ENCODE measurements at places on chromosomes 5 and 9.

GRCh38 chr5:23684103-23684502 lies 176.7 kb downstream of the PRDM9 start:
- DNase-seq: no peak
- no peaks in the 10 kb centered on the region for H3K4me1 ChIP-seq
- no peak overlapping the region for H3K27ac ChIP-seq

GRCh38 chr5:116532762-116533525 lies 41.7 kb downstream of the SEMA6A start:
- DNase-seq: no peak
- H3K4me1 ChIP-seq: no peaks in the 10 kb centered on the region
- no peaks in the 10 kb centered on the region for H3K27me3 ChIP-seq

- H3K4me3 ChIP-seq: no peak overlapping the region
- peak overlapping the region; percentile 48 for H3K27ac ChIP-seq
- no peak for DNase-seq
- H3K4me1 ChIP-seq: peaks cover 19% of the 10 kb centered on the region
Observed at GRCh38 chr5:39076101-39076756, 2.0 kb upstream of the RICTOR start.

- no peak overlapping the region for H3K27ac ChIP-seq
- H3K36me3 ChIP-seq: no peaks in the 10 kb centered on the region
- H3K4me1 ChIP-seq: no peaks in the 10 kb centered on the region
- no peak for DNase-seq
- H3K4me3 ChIP-seq: no peak overlapping the region
Observed at GRCh38 chr9:73011956-73012355, 59.1 kb upstream of the ALDH1A1 start.

DNA sequence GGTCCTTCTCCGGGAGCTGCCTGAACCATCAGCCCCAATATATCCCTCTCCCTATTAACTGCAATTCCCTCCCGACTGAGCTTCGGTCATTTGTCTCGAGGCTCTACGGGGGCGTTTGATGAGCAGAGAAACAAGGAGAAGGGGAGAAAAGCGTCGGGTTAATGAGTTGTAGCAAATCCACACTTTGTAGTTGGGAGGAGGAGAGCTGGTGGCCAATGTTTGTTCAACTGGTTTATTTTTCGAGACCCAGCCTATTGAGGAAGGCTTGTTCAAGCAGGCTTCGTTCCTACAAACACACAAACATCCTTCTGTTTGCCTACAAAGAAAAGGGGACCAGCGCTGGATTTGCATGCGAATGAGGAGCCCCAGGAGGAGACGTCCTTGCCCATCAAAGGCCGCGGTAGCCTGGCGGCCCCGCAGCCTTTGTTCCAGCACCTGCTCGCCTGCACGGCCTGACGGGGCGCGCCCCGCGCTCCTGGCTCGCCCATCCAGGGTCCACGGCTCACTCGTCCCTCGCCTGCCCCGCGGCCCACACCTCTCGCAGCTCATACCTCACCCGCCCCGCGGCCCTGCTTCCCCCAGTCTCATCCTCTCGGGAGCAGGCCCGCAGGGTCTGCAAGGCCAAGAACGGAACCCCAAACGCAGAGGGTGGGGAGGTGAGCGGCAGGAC lies 4.6 kb downstream of the FOXD1 start:
- no peak for DNase-seq
- no peaks in the 10 kb centered on the region for H3K36me3 ChIP-seq
- H3K27ac ChIP-seq: no peak overlapping the region

GRCh38 chr5:133366438-133366837 lies 245.9 kb downstream of the FSTL4 start:
- no peaks in the 10 kb centered on the region for H3K27me3 ChIP-seq
- H3K4me3 ChIP-seq: no peak overlapping the region
- H3K4me1 ChIP-seq: no peaks in the 10 kb centered on the region
- H3K36me3 ChIP-seq: no peaks in the 10 kb centered on the region

DNA sequence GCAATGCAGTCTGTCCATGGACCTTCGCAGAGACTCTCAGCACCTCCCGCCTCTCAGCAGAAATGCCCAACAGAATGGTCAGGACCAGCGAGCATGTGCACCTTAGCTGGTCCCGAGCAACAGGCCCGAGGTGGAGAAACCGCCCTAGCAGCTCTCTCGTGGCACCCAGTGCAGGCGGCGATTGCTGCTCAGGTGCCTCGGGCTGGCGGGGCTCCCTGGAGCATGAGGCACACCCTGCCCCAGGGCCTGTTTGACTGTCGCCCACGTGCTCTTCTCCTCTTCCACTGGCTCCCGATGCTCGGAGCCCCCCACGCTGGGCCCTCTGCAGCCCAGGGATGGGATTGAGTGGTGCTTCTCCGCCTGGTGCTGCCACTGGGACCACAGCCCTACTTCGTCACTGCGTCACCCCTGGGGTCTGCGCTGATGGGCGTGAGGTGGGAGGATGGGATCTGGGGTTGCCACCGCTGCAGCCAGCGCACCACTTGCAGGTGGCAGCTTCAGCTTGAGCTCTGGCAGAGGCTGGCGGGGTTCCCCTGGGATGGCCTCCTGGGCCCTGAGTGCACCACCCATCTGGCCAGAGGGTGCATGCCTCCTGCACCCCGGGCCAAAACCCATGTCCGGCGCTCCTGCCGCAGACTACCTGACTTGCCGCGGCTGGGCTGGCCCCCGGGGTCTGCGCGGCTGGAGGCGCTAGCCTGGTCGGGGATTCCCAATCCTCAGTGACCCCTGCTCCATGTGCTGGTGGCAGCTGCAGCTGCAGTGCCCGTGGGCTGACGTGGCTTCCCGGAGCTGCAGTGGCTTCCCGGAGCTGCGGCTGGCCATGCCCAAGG lies 244.2 kb downstream of the FOXD4L6 start:
- H3K27ac ChIP-seq: no peak overlapping the region
- no peaks in the 10 kb centered on the region for H3K4me1 ChIP-seq
- H3K4me3 ChIP-seq: no peak overlapping the region
- no peak for DNase-seq

DNA sequence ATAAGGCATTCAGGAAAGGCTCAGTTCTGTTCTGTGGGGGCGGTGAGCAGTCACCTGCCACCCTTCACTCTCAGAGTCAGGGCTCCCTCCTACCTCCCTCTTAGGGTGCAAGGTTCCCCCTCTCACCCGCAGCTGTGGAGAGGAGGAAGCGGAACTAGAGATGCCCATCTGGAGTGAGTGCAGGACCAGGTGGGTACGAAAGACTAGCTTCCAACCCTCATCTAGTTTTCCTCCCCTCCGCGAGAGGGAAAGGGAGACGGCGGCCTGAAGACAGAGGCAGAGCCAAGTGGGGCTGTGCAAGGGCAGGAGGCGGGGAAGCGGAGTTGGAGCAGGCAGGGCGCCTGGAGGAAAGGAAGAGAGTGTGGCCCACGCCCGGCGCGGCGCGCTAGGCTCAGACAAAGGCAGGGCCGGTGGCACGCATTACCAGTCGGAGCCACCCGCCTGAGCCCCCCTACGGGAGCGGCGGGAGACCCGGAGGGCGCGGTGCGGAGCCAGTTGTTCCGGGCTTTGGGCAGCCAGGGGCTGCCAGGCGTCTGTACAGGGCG lies 7.3 kb downstream of the PRR7 start:
- no peaks in the 10 kb centered on the region for H3K27me3 ChIP-seq
- H3K4me1 ChIP-seq: peaks cover 20% of the 10 kb centered on the region
- H3K36me3 ChIP-seq: no peaks in the 10 kb centered on the region
- DNase-seq: no peak
- H3K4me3 ChIP-seq: no peak overlapping the region

GRCh38 chr5:159405611-159406031 lies 75.3 kb upstream of the IL12B start:
- H3K4me1 ChIP-seq: peaks cover 7% of the 10 kb centered on the region
- no peak for DNase-seq
- no peak overlapping the region for H3K27ac ChIP-seq
- no peaks in the 10 kb centered on the region for H3K27me3 ChIP-seq
- H3K36me3 ChIP-seq: no peaks in the 10 kb centered on the region

- H3K4me3 ChIP-seq: no peak overlapping the region
- H3K4me1 ChIP-seq: no peaks in the 10 kb centered on the region
- no peak overlapping the region for H3K27ac ChIP-seq
- DNase-seq: no peak
Observed at GRCh38 chr9:85042981-85043647, 373.6 kb downstream of the NTRK2 start.

DNA sequence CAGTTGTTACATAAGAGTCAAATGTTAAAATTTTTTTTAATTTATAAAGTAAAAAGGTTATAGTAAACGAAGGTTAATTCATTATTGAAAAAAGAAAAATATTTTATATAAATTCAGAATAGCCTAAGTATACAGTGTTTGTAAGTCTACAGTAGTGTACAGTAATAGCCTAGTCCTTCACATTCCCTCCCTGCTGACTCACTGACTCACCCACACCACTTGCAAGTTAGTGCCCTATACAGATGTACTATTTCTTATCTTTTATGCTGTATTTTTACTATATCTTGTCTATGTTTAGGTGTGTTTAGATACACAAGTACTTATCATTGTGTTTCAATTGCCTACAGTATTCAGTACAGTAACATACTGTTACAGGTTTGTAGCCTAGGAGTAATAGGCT lies 57.6 kb downstream of the MAMDC2 start:
- no peak for DNase-seq
- peaks cover 4% of the 10 kb centered on the region for H3K27me3 ChIP-seq
- no peak overlapping the region for H3K27ac ChIP-seq
- H3K4me3 ChIP-seq: no peak overlapping the region
- no peaks in the 10 kb centered on the region for H3K4me1 ChIP-seq
- H3K36me3 ChIP-seq: no peaks in the 10 kb centered on the region

DNA sequence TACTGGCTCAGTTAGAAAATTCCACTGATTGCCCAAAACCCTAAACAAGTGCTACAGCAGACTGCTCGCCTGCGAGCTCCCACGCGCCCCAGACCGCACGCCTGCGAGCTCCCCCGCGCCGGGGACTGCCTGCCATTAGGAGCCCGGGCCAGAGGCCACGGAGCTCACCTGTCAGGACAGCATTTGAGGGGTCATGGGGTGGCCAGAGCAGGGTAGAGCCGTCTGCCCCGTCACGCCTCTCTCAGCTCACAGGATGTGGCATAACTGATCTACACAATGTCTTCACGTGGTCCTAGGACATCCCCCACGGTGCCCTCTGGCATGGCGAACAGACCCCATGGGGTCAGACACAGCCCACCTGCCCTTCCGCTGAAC lies 29.1 kb upstream of the LRRC14B start:
- H3K4me1 ChIP-seq: no peaks in the 10 kb centered on the region
- DNase-seq: no peak
- no peak overlapping the region for H3K27ac ChIP-seq
- H3K36me3 ChIP-seq: no peaks in the 10 kb centered on the region

DNA sequence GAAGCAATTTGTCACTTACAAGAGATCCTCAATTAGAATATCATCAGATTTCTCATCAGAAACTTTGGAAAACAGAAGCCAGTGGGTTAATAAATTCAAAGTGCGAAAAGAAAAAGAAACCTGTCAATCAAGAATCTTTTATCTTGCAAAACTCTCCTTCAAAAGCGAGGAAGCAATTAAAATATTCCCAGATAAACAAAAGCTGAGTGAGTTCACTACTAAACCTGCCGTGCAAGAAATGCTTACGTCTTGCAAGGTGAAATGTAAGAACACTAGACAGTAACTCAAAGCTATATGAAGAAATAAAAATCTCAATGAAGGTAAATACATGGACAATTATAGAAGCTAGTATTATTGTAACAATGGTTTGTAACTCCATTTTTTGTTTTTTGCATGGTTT lies 62.8 kb upstream of the IL33 start:
- no peak overlapping the region for H3K4me3 ChIP-seq
- no peak for DNase-seq
- H3K4me1 ChIP-seq: no peaks in the 10 kb centered on the region
- no peaks in the 10 kb centered on the region for H3K36me3 ChIP-seq

GRCh38 chr5:77621440-77621839 lies 17.1 kb downstream of the OTP start:
- no peaks in the 10 kb centered on the region for H3K27me3 ChIP-seq
- H3K4me3 ChIP-seq: no peak overlapping the region
- no peaks in the 10 kb centered on the region for H3K36me3 ChIP-seq
- no peaks in the 10 kb centered on the region for H3K4me1 ChIP-seq

DNA sequence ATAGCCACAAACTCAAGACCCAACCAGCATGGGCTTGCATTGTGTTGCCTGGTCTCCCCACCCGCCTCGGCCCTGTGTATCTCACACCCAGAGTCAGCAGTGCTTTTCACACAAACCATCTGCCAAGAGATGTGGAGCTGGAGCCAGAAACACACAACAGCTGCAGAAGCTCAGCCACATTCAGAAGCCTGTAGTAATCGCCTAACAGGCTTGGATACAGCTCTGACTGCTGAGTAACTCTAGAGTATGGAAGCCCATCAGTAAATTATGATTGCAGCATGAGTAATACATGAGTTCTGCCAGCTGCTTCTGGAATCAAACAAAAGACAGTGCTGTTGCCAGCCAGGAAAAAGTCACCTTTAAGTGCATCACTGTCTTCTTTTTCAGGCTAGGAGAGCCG lies 16.0 kb downstream of the TEK start:
- H3K4me1 ChIP-seq: no peaks in the 10 kb centered on the region
- DNase-seq: no peak
- no peak overlapping the region for H3K4me3 ChIP-seq
- no peak overlapping the region for H3K27ac ChIP-seq
- no peaks in the 10 kb centered on the region for H3K27me3 ChIP-seq

DNA sequence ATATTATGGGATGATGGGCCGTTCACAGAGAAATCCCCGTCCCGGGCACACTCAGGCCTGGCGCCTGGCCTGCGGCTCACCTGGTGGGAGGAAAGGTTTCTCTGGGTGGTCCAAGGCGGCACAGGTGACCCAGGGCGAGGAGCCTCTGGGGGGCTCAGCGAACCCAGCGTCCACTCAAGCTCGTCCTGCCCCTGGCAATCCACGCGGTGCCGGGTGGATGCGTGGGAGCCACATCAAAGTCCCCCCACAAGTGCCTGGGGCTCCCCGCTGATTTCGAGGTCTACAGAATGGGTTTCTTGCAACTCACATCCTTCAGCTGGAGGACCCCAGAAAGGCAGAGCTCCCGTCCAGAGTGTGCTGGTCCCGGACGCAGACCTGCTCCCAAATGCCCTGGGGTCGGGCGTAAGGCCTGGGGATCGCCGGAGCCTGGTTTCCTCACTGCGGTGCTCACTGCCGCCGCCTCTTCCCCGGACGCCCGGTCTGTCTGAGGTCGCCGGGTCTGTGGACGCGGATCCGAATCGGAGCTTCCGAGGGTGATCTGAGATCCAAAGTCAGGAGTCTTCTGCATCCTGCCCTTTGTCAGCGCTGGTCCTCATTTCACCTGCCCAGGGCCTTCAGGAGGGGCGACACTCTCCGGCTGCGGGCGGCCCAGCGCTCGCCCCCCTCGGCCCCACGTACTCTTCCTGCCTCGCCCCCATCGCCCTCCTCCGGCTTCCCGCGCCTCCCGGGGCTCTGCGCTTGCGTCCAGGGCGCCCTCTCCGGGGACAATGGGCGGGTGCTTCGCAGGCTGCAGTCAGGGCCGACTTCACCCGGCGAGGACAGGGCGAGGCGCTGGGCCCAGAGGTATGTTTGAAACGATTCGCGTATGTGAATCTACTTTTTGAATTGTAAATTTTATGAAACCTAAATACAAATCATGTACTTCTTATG lies 20.0 kb upstream of the RUFY1 start:
- DNase-seq: peak; percentile 73
- no peaks in the 10 kb centered on the region for H3K4me1 ChIP-seq
- H3K36me3 ChIP-seq: no peaks in the 10 kb centered on the region

Data from CD8-positive, alpha-beta memory T cell (primary cell).